ENCODE measurements at places on chromosomes 5 and 9.

GRCh38 chr9:4803670-4804530 is 11.2 kb downstream of the RCL1 start:
- DNase-seq, result no peak

- DNase-seq, result no peak
Observed at GRCh38 chr9:135419106-135419505, 60.5 kb upstream of the PPP1R26 start.

- DNase-seq, result no peak
Observed at GRCh38 chr9:87699835-87700234, 26.1 kb upstream of the CTSL start.

GRCh38 chr9:87464110-87464991 is 33.3 kb upstream of the DAPK1 start:
- no peak for DNase-seq

- DNase-seq, result no peak
Observed at GRCh38 chr9:109335929-109336328, 15.1 kb upstream of the EPB41L4B start.
